ENCODE measurements at places on chromosomes 7 and 10.

GRCh38 chr7:45031829-45032228 is 31.8 kb downstream of the CCM2 start:
- DNase-seq, result no peak

DNA sequence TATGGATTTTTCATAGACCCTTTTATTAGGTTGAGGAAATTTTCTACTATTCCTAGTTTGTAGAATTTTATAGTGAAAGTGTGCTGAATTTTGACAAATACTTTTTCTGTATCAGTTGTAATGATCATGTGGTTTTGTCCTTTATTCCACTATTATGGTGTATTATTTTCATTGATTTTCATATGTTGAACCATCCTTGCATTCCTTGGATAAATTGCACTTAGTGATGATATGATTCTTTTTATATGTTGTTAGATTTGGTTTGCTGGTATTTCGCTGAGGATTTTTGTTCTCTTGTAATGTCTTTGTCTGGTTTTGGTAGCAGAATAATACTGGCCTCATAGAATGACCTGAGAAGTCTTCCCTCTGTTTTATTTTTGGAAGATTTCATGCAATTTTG is 140.6 kb upstream of the CDK6 start:
- no peak for DNase-seq

- no peak for DNase-seq
Observed at GRCh38 chr10:102654566-102654965, 10.3 kb downstream of the TRIM8 start.

DNA sequence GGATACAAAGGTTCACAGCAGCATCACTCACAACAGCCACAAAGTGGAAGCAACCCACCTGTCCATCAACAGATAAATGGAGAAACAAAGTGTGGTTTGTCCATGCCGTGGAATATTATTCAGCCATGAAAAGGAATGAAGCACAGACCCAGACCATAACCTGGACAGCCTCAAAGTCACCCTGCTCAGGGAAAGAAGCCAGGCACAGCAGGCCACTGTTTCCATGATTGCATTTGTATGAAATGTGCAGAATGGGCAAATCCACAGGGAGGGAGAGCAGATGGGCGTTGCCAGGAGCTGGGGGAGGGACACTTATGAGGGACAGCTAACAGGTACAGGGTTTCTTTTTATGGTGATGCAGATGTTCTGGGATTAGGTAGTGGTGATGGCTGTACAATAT is 30.3 kb downstream of the FOXL3 start:
- DNase-seq, result no peak

DNA sequence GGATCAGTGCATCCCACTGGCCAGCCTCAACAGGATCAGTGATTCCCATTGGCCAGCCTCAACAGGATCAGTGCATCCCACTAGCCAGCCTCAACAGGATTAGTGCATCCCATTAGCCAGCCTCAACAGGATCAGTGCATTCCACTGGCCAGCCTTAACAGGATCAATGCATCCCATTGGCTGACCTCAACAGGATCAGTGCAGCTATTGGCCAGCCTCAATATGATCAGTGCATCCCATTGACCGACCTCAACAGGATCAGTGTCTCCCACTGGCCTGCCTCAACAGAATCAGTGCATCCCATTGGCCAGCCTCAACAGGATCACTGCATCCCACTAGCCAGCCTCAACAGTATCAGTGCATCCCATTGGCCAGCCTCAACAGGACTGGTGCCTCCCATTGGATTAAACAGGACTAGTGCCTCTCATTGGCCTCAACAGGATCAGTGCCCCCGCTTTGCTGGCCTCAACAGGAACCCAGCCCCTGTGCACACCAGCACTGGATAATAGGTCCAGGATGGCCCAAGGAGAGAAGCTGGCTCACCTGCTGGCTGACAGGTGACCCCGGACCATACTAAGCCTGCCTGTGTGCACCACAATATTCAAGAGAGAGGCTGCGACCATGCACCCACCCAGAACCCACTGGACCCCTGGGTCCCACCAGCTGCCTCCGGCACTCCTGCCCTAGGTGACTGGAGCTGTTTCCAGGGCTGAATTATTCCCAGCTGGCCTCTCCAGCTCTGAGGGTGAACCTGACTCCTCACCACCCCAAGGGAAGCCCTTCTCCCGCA is 59.9 kb downstream of the PDGFA start:
- no peak for DNase-seq

GRCh38 chr10:110944792-110945396 is 25.5 kb downstream of the SHOC2 start:
- peak; percentile 14 for DNase-seq

DNA sequence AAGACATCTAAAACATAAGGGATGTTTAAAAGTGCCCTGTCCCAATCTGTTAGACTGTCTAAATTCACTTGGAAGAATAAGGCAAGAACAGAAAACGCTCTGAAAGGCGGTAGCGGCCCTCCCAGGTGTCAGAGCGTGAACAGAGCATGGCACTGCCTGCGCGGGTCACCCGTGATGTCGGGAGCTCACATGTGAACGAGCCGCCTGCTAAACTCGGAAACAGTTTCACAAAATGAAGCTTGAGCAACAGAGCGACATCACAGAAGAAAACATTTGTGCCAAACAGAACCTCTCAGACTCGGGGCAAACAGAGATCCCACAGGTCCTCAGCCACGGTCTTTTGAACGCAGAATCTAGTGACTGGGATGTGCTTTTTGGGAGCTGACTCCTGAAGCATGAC is 12.8 kb downstream of the BRI3 start:
- no peak for DNase-seq

DNA sequence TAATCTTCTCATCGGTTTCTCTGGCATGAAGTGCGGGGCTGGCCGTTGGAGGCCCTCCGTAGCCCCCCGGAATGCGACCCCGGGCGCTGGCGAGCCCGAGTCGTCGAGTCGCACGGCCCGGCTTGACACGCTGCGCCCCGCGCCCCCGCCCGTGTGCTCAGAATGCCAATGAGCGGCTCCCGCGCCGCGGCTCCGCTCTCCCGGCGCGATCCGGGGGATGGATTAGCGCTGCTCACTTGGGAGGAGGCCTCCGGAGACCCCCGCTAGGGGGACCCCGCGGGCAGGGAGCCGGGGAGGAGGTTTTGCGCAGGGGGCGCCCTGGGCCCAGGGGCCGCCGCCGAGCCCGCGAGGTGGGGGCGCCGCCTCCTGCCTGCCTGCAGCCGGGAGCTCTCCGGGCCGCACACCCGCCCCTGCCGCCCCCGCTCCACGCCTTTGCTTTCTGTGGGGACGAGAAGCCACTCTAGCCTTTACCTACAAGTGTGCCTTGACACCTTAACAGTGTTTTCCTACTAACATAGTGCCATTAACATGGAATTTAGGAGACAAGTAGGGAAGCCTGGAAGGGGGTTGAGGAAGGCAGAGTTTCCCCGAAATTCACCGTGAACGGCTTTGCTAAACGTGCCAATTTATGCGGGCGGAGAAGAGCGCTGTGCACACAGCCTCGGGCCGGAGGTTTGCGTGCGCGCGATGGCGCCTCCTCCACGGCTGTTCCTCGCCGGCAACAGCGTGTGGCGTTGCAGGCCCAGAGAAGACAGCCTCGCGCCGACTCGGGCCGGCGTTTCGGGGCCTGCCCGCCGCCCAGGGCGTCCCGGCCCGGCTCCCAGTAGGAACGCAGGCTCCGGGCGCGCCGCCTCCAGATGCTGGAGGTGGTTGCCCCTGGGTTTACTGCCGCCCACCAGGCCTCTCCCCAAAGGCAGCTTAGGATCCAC is 7.1 kb downstream of the SHH start:
- peak; percentile 63 for DNase-seq

All from ELR (cell line).